GM23248 (cell line): ENCODE measurements at places on chromosomes 2 and 18. TPM values are rescaled to one million over a fixed set of nuclear protein-coding genes. Genes with fewer than 3 reads are reported as not detected.

The NEUROD1 gene
- not detected in 2 replicates for total RNA-seq

The CFC1 gene
- total RNA-seq: not detected in 2 replicates

The AGAP1 gene
- 9.9 and 18.3 TPM in 2 replicates for total RNA-seq

The INPP4A gene
- 16.0 and 22.8 TPM in 2 replicates for total RNA-seq

The DCDC2C gene
- total RNA-seq: not detected in 2 replicates

The ASB18 gene
- total RNA-seq: not detected in 2 replicates

The CSRNP3 gene
- total RNA-seq: 0.43 and 1.1 TPM in 2 replicates

The TNS1 gene
- total RNA-seq: 99.3 and 104 TPM in 2 replicates

DNA sequence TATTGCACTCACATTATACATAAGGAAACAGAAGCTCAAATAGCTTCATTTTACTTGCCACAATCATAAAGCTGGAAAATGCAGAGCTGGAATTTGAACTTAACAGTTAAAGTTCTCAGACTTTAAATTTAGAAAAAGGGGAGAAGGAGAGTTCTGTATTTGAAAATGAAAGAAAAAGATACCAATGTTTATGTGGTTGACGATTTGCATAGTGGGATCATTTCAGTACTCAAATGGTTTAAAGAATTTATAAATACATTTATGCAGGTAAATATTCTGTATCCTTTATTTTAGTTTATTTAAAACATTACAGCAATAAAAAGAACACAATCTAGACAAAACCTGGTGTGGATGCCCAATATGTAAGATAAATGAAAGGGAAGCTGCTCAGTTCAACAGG lies 25.5 kb upstream of the STAT4 start:
- H3K4me3 ChIP-seq: no peak overlapping the region
- peaks cover 42% of the 10 kb centered on the region for H3K4me1 ChIP-seq
- DNase-seq: no peak
- no peak overlapping the region for H3K27ac ChIP-seq

- no peak overlapping the region for H3K27ac ChIP-seq
- no peaks in the 10 kb centered on the region for H3K27me3 ChIP-seq
- H3K4me3 ChIP-seq: no peak overlapping the region
- DNase-seq: peak; percentile 72
- H3K4me1 ChIP-seq: peaks cover 34% of the 10 kb centered on the region
- H3K36me3 ChIP-seq: no peaks in the 10 kb centered on the region
Measured at GRCh38 chr2:26001743-26002351, 19.6 kb upstream of the KIF3C start.

DNA sequence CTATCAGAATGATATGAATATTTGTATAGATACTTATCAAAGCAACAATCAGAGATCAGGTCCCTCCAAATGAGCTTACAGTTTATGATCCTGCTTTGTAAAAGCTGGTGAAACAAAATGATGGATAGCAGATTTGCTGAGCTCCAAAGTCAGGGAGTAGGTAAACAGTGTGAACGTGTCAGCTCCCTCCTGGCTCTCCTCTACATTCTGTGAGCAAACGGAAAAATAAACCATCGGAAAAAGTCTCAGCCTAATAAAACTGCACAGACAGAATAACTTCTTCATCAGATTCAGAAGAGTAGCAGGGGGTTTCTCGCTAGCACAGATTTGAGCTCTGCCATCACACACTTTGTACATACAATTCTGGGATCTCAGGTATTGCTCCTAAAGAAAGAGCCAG lies 51.3 kb downstream of the BCL11A start:
- H3K36me3 ChIP-seq: no peaks in the 10 kb centered on the region
- DNase-seq: no peak
- H3K27me3 ChIP-seq: no peaks in the 10 kb centered on the region
- peaks cover 13% of the 10 kb centered on the region for H3K4me1 ChIP-seq

- H3K27me3 ChIP-seq: no peaks in the 10 kb centered on the region
- no peaks in the 10 kb centered on the region for H3K36me3 ChIP-seq
- H3K27ac ChIP-seq: no peak overlapping the region
- peaks cover 18% of the 10 kb centered on the region for H3K4me1 ChIP-seq
- peak; percentile 42 for DNase-seq
Measured at GRCh38 chr18:56711708-56712445, 60.7 kb downstream of the WDR7 start.

DNA sequence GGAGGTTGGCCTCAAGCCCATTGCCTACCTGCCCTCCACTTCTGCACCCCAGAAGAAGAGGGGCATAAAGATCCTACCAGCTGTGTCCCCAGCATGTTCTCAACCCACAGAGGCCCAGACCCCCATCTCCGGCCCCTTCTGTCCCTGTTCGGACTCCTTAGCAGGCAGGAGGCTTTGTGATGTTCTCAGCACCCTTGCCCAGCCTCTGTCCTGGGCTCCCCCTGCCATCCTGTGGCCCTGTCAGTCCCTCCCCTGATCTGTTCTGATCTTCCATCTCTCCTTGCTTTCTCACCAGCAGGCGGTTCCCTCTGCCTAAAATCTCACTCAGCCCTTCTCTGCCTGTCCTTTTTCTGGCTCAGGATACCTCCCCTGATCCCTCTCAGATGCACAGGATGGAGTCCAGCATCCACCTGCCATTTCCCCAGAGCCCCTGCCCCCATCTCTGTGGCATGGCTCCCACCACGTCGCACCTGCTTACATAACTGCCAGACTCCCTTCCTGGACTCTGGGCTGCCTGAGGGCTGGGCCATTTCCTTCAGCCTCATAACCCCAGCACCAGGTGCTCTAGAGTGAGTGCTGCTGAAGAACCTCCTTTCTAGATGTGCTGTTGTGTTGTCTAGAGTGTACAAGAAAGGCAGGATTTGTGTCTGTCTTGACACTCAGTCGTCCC lies 134.0 kb downstream of the CTIF start:
- no peak overlapping the region for H3K27ac ChIP-seq
- no peaks in the 10 kb centered on the region for H3K27me3 ChIP-seq
- H3K4me3 ChIP-seq: no peak overlapping the region
- peaks cover 30% of the 10 kb centered on the region for H3K4me1 ChIP-seq
- H3K36me3 ChIP-seq: peaks cover 26% of the 10 kb centered on the region
- no peak for DNase-seq

GRCh38 chr2:3520591-3520990 lies 1.3 kb upstream of the ADI1 start:
- peaks cover 19% of the 10 kb centered on the region for H3K4me1 ChIP-seq
- no peak overlapping the region for H3K4me3 ChIP-seq
- 0 out of 2 replicates have a peak, but pooled peaks cover 10% of the 10 kb centered on the region for H3K36me3 ChIP-seq
- no peak overlapping the region for H3K27ac ChIP-seq
- no peaks in the 10 kb centered on the region for H3K27me3 ChIP-seq
- DNase-seq: no peak

DNA sequence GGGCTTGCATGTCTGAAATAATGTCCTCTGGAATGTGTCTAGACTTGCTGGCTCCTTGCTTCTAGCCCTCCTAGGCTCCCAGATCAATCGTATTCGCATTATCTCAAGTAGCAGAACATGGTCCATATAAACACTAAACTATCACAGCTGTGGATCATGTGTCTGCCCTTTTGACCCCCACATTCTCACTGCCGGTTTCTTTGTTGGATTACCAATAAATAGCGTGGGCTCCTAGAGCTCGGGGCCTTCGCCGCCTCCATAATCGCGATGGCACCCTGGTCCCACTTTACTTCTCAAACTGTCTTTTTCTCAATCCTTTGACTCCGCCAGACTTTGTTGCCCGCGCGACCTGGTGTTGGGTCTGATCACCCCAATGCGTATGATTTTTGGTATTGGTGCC lies 6.3 kb upstream of the SCYGR8 start:
- H3K27ac ChIP-seq: no peak overlapping the region

GRCh38 chr18:70234667-70235459 lies 29.4 kb upstream of the RTTN start:
- no peaks in the 10 kb centered on the region for H3K36me3 ChIP-seq
- H3K4me1 ChIP-seq: peaks cover 14% of the 10 kb centered on the region
- peak overlapping the region; percentile 15 for H3K4me3 ChIP-seq
- DNase-seq: peak; percentile 79

- H3K4me1 ChIP-seq: 0 out of 2 replicates have a peak, but pooled peaks cover 9% of the 10 kb centered on the region
- H3K27me3 ChIP-seq: no peaks in the 10 kb centered on the region
- H3K27ac ChIP-seq: no peak overlapping the region
- no peak overlapping the region for H3K4me3 ChIP-seq
- no peaks in the 10 kb centered on the region for H3K36me3 ChIP-seq
- DNase-seq: no peak
Measured at GRCh38 chr18:3914833-3915610, 465.1 kb downstream of the TGIF1 start.

DNA sequence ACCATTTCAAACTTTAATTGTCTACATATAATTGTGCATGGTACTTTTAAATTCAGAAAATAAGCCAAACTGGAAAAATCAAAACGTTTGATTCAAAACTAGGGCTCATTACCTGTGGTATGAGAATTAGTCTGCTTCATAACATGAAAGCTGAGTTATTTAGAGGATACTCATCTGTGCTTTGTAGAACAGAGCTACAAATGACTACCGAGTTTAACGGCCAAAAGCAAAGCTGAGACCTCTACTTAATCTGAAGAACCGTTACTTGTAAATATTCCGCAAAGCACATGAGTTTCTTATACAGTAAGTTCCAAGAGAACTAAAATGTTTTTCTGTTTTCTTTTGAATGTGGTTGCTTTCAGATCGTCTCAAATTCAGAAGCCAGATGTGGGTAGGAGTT lies 123.7 kb upstream of the SMAD7 start:
- H3K27me3 ChIP-seq: no peaks in the 10 kb centered on the region
- peaks cover 11% of the 10 kb centered on the region for H3K4me1 ChIP-seq
- no peaks in the 10 kb centered on the region for H3K36me3 ChIP-seq
- H3K27ac ChIP-seq: no peak overlapping the region
- no peak overlapping the region for H3K4me3 ChIP-seq

GRCh38 chr2:59322005-59322404 lies 1080.9 kb upstream of the FANCL start:
- H3K36me3 ChIP-seq: no peaks in the 10 kb centered on the region
- H3K27ac ChIP-seq: no peak overlapping the region
- no peak overlapping the region for H3K4me3 ChIP-seq
- H3K27me3 ChIP-seq: no peaks in the 10 kb centered on the region
- H3K4me1 ChIP-seq: no peaks in the 10 kb centered on the region

DNA sequence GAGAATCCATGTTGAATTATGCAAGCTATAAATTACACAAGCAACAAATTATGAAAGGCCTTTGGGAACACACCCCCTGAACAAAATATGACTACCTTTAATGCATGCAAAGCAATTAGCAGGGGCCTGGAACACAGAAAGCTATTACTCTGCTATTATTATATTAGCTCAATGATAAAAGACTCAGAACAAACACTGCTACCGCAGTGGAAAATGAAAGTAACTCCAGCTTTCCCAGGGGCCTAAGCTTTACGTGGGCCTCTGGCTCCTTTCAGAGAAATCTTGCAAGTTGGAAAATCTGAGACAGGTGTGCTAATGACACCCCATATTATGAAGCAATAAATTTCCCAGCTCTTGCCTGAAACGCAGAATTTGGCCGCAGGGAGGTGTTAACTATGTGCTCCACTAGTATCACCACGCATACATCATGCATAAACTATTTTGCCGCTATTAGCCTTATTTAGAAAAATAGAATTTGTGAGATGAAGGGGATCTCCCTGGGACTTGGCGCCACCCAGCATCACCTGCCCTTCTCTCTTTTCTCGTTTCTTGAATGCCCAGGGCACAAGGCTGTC lies 321.6 kb upstream of the LYPD1 start:
- H3K27ac ChIP-seq: no peak overlapping the region
- H3K36me3 ChIP-seq: no peaks in the 10 kb centered on the region
- H3K4me3 ChIP-seq: no peak overlapping the region
- H3K27me3 ChIP-seq: no peaks in the 10 kb centered on the region

DNA sequence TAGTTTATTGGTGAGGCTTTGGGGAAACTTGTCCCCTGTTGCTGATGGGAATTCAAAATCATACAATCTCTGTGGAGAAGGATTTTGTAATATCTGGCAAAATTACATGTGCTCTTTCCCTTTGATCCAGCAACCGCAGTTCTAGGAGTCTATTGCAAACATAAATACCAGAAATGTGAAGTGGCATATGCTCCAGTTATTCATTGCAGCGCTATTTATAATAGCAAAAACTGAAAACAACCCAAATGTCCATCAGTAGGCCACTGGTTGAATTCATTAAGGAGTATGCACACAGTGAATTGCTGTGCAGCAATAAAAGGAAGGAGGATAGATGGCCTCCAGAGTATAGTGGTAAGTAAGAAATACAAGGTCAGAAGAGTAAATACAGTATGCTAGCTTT lies 76.5 kb downstream of the HNRNPLL start:
- H3K36me3 ChIP-seq: no peaks in the 10 kb centered on the region
- peaks cover 7% of the 10 kb centered on the region for H3K27me3 ChIP-seq
- 0 out of 2 replicates have a peak, but pooled peaks cover 4% of the 10 kb centered on the region for H3K4me1 ChIP-seq
- H3K27ac ChIP-seq: no peak overlapping the region
- no peak overlapping the region for H3K4me3 ChIP-seq
